ENCODE measurements at places on chromosomes 3 and 15.
A peak's percentile ranks its signal among the peaks of the same experiment; 100 is the strongest.

DNA sequence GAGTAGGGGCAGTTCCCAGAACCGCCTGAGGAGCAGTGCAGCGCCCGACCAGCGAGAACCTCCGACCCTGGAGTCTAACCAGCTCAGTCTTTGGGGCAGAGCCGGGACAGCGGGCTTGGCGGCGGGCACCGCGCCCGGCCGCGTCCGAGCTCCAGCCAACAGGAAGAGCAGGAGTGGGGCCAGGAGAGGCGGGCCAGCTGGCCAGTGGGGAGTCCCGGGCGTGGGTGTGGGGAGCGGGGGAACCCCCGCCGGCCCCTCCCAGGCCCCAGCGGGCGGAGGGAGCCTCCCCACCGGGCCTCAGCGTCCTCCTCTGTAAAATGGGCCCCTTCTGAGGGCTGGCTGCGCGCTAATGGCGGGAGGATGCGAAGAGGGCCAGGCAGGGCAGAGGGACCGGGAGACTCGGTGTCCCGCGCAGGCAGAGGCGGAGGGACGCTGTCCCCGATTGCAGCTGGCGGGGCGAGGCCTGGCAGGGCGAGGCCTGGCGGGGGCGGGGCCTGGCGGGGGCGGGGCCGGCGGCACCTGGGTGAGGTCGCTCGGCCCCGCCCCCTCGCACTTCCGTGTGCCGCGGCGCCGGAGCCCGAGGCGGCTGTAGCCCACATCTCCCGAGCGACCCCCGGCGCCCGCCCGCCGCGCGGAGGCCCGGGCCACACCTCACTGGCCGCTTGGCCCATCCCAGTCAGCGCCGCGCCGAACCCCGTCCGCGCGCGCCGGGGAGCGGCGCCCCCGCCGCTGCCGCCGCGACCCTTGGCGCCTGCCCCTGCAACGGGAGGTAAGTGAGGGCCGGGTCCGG lies at the start of gene PRKCD:
TSS of gene PRKCD (plus strand) at position 550 of the 790 bp plus-strand sequence. CDS start 17,214 bp downstream, outside the sequence.
- DNase-seq: peak; percentile 96

DNA sequence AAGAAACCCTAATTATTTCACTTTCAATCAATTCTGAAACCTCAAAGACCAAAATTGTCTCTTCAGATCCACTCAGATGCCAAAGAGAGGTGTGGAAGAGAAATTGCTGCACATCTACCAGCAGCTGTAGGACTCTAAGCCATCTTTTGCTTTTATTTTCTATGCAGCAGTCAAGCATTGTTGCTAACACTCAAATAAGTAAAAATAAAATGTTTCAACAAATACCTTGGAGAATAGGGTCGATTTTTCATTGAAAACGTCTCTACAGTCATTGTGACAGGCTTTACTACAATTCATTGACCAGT lies 66.4 kb upstream of the CFAP20DC start:
- no peak for DNase-seq

DNA sequence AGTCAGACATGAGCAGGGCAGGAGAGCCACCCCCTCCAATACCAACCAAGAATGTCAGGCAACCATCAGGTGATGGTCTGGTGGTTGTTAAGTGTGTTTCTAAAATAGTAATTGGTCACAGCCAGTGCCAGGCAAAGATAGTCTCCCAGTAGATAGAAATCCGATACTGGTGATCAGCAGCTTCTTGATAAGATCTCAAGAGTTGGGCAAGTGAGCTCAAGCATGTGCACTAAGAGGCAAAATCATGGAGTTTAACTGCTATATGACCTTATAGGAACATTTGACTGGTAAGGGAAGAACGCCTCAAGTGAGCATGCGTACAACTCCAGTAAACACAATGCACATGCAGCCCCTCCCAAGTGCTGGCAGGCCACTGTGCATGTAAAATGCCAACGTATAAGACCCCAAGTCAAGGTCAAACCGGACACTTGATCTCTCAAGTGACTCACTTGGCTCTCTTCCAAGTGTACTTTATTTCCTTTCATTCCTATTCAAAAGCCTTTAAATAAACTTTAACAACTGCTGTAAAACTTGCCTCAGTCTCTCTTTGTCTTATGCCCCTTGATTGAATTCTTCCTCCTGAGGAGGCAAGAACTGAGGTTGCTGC lies 36.0 kb upstream of the CBLB start:
- no peak for DNase-seq

DNA sequence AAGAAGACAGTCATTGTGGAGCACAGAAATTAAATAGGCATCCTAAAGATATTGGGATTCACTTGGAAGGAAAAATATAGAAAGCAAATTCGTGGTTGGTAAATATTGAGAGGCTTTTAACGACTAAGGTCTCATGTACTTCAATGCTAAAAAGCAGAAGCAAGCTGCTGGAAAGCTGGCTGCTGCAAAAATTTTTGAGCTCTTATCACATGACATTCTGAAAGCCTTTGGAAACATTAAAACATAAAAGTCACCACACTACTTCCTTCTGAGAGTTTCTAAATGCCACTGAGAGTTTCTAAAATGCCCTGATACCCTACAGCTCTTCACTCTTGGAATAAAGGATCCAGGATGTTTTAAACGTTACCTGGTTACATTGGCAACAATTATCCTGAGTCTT lies 39.0 kb upstream of the CBLB start:
- DNase-seq: no peak

DNA sequence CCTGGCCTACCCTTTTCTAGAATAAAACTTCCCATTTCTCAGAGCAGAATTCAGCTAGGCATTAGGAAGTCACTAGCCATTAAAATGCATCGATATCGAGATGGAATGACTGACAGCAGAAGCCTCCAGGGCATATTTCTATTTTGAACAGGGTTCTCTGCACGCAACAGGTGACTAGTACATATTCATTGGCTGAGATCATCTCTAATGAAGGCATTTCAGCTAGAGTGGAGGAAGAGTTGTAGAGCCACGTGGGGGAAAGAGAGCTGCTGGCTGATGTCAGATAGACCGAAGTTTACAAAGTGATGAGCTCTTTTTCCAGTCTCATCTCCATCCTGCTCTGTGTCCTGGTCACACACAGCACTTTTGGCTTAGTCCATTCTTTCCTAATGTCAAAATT lies 7.5 kb downstream of the TMEM40 start:
- DNase-seq: no peak

DNA sequence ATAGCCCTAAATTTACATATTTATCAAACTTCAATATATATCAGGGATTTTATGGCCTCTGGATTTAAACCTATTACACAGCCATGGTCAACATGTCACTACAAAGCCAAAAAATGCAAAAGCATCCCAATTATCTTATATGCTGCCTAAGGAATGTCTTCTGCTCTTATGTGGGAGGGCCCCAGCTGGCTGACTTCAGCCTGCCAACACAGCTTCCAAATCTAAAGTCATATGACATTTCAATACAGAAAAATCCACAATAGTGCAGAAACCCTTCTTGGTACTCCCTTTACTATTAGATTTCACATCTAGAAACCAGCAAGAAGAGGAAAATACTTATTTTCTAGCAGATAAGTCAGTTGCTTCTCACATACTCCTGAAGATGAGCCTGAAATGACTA lies 6.4 kb downstream of the PFN2 start:
- DNase-seq: no peak

DNA sequence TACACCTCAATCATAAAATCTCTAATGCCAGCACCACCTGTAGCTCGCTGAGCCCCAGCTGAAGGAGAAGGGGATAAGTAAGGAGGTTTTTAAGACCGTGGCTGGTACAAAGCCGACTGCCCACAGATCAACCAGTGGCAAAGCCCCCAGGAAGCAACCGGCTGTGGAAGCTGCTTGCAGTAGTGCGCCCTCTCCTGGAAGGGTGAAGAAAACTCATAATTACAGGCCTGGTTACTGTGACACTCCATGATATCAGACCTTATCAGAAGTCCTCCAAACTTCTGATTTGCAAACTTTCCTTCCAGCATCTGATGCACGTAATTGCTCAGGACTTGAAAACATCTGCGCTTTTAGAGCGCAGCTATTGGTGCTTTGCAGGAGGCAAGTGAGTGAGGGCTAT lies 63.1 kb upstream of the MCTP2 start:
- DNase-seq: no peak

GRCh38 chr3:2921452-2921851 lies 188.7 kb downstream of the IL5RA start:
- no peak for DNase-seq

GRCh38 chr3:139519998-139520737 lies 19.4 kb downstream of the RBP1 start:
- DNase-seq: no peak

DNA sequence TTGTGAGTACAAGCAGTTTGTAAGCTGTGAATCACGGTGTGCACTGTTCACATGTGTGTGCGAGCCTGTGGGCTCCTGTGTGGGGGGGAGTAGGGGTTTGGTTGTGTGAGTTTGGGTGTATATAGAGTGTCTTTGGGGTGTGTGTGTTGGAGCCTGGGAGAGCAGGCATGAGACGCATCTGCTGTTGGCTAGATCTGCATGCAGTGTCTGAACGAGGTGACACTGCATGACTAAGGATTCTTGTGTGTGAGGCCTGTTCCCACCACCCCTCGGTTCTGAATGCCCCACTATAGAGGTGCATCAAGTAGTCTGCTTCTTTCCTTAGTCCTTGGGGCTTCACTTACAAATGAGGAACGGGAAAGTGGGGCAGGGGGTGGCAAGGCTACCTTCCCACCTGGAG lies 68.4 kb downstream of the MAGEF1 start:
- DNase-seq: no peak

- no peak for DNase-seq
Measured at GRCh38 chr3:115590873-115591272, 32.4 kb upstream of the GAP43 start.

GRCh38 chr3:124584245-124584551 lies 146.1 kb upstream of the UMPS start:
- no peak for DNase-seq

DNA sequence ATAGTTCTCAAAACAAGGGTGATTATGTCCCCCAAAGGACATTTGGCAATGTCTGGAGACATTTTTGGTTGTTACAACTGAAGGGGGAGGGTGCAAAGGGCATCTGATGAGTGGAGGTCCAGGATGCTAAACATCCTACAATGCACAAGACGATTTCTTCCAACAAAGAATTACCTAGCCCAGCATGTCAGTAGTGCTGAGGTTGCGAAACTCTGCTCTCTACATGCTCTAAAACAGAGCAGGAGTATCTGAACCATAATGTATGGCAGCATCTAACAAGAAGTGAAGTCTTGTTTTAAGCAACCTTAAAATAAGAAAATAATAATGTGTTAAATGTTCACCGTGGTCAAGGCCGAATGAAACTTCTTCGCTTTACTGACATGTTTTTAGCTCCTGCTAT lies 7.0 kb downstream of the GYG1 start:
- DNase-seq: no peak

- no peak for DNase-seq
Measured at GRCh38 chr3:111311709-111312235, 230.2 kb upstream of the CD96 start.

DNA sequence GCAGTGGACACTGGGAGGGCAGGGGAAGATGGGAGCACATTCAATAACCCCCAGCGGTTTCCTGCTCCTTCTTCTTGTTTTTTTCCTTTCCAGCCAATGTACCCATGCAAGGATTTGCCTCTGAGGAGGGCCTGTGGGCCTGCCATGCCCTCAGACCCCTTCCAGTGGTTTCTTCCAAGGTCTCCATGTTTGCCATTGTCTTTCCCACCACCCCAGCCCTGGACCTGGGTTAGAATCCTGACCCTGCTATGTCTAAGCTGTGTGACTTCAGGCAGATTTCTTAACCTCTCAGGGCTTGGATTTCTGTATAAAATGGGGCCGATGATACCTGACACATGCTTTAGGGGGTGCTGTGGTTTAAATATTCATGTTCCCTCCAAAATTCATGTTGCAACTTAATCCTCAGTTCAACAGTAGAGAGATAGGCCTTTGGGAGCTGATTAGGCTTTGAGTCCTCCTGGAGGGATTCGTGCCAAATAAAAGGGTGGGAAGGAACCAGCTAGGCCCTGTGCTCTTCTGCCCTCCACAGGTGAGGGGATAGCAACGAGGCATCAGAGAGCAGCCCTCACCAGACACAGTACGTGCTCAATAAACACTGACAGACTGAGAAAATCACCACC lies 46.3 kb upstream of the FLNB start:
- DNase-seq: no peak

GRCh38 chr3:156389449-156389950 lies 165.4 kb downstream of the SSR3 start:
- DNase-seq: no peak

DNA sequence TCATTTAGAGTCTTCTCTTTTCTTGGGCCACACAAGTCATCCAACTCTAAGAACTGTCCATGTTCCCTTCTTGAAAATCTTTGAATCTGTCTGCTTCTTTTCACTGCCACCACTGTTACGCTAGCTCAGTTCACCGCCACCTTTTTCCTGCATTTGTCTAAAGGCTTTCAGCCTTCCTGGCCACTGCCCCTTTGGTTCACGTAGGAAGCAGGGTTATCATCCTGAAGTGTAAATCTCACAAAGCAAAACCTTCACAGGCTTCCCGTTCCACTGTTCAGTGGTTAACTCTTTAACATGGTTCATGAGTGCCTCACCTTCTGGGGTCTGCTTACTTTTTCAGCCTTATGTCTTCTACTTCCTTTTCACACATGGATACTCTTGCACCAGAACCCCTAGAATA lies 26.3 kb upstream of the CCDC39 start:
- DNase-seq: no peak

- no peak for DNase-seq
Measured at GRCh38 chr3:34929036-34929435, 710.3 kb upstream of the ARPP21 start.

- DNase-seq: no peak
Measured at GRCh38 chr3:160697637-160698380, 20.8 kb downstream of the ARL14 start.

DNA sequence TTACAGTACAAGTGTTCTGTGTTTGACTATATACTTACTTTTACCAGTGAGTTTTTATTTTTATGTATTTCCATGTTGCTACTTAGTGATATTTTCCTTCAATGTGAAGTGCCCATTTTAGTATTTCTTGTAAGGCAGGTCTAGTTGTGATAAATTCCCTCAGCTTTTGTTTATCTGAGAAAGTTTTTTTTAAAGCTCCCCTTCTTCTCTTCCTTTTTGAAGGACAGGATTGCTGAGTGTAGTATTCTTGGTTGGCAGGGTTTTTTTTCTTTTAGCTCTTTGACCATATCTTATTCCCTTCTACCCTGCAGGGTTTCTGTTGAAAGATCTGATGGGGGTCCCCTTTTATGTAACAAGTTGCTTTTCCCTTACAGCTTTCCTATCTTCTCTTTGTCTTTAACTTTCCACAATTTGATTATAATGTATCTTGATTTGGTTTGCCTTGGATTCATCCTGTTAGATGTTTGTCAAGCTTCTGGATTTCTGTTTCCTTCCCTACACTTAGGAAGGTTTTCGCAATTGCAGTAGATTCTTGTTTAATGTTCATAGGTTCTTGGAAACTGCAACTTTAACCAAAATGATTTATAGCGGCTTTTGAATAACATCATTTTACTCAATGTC lies 7.9 kb downstream of the PLAAT1 start:
- no peak for DNase-seq

DNA sequence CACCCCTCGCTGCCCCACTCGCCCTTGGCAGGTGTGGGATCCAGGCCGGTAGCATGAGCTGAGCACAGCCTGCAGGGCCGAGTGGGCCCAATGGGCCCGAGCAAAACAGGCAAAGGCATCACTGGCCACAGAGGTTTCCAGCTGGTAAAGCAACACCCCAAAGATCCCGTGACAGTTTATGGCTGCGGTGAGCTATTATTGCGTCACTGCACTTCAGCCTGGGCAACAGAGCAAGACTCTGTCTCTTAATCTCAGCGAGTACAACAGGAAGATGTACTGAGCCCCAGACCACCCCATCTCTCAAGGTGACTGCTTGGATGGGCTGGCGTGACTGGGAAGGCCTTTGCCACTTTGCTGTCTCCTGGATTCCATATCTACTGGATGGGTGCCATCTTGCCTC lies 4.3 kb downstream of the JMJD7 start:
- DNase-seq: no peak

GRCh38 chr3:30962084-30962483 lies 67.6 kb upstream of the GADL1 start:
- DNase-seq: no peak
